Stimulated activated CD8-positive, alpha-beta memory T cell treated with anti-CD3 and anti-CD28 coated beads, Interleukin-4, amount 100 ng/mL, for 1 hour (primary cell): ENCODE measurements at places on chromosomes 13 and 19.

- no peak for DNase-seq
Measured at GRCh38 chr13:40494513-40494912, 171.9 kb downstream of the FOXO1 start.

DNA sequence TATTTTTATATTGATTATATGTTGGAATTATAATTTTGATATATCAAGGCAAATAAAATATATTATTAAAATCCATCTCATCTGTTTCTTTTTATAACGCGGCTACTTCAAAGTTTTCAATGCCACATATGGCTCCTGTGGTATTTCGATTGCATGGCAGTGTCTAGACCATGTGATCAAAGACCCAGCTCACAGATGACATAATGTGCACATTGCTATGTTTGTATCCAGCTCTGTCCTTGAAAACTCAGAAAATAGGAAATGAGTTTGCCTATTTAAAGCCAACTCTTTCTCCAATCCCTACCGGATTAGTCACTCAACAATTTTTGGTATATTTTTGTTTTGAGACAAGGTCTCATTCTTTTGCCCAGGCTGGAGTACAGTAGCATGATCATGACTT, 26.2 kb downstream of the TMTC4 start:
- no peak for DNase-seq

GRCh38 chr19:49890349-49891311, 6.1 kb downstream of the IL4I1 start:
- peak; percentile 37 for DNase-seq

GRCh38 chr19:10431254-10431942, 11.1 kb downstream of the PDE4A start:
- no peak for DNase-seq

DNA sequence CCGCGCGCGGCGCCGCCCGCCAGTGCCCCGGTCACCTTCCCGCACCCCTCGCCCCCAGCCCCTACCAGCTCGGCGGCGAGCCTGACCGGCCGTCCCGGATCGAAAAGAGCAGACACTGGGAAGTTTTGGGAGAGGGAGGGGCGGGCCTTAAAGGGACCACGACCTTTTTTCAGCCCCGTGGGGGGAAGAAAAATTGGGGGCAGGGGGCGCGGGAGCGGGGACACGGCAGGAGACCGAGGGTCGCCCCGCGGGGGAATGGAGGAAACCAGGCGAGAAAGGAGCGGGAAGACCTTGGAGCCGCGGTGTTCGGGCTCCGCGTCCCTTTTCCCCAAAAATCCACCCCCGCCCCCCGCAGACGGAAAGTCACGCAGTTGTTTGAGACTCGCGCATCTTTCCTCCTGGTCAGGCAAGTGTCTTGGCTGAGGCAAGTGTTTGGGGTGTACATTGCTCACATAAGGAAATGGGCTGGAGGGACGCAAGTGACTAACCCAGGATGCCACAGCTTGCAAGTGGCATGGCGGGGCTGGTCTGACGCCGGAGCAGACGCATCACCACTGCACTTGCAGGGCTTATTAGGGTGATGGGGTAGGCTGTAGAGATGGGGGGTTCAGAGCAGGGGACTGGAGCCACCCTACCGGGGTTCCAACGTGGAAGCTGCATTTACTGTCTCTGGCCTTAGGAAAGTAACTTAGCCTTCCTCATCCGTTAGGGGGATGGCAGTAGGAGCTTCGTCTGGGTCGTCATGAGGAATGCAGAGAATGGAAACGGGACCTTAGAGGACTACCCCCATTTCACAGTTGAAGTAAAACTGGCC, 2.7 kb upstream of the HNRNPL start:
- no peak for DNase-seq
